ENCODE measurements at places on chromosomes 6 and 20.

DNA sequence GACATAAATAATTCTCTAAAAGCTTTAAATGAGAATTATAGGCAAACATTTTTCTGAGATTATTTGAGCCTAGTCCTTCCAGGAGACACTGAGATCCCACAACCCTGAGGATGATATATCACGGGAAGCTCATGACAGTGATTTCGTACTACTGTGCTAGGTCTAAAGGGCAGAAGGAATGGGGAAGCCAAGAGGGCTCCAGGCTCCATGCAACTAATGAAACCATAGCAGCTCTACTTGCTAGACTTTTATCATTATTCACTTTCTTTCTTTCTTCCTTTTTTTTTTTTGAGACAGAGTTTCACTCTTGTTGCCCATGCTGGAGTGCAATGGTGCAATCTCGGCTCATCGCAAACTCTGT, 57.3 kb upstream of the SGK1 start:
- no peak for DNase-seq

DNA sequence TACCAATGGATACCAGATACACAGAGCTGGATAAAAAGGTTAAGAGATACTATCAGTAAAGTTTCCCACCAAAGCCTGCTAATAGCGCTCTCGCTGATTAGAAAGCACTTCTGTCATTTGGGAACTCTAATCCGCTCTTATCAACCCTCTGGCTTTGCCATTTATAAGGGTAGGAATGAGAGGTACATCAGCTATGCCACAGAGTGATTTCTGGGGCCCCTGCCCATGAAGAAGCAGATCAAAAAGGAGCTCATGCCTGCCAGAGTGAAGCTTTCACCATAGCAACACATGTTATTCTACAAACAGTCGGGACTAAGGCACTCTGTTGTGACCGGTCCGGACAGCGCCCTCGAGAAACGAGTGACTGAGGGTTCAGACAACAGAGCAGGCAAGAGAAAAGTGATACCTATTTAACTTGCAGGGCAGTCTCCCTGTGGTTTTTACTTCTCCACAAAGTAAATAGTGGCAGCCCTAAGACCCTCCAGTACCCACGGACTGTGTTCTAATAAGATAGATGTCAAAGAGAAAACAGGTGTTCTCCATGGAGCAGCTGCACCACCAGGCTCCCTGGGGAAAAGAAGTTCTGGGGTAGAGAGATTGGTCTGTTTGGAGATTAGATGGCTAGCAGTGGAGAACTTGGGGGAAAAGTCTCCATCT, 5.6 kb downstream of the TRAM2 start:
- no peak for DNase-seq

- DNase-seq, result no peak
These were observed 5.1 kb upstream of the EPB41L2 start for GRCh38 chr6:131068165-131068564.

GRCh38 chr6:20404641-20405032, 3.0 kb downstream of the E2F3 start:
- DNase-seq, result peak; percentile 86

DNA sequence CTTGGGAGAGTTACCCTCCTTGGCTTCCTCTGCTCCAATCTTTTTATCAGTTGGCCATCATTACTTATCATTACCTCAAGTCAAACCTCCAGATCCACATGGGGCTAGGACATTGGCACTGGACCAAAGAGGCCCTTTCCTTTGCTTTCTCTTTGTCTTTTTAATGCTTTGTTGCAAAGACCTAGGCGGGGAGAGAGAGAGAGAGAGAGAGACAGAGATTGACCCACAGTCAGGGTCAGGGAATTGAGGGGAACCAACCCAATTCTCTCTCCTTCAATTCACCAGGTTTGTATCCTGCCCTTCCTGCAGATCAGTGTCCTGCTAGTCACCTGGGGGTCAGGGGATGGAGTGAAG, 3.5 kb upstream of the VEGFA start:
- no peak for DNase-seq

- no peak for DNase-seq
These were observed 461.9 kb downstream of the QKI start for GRCh38 chr6:163876391-163876790.

DNA sequence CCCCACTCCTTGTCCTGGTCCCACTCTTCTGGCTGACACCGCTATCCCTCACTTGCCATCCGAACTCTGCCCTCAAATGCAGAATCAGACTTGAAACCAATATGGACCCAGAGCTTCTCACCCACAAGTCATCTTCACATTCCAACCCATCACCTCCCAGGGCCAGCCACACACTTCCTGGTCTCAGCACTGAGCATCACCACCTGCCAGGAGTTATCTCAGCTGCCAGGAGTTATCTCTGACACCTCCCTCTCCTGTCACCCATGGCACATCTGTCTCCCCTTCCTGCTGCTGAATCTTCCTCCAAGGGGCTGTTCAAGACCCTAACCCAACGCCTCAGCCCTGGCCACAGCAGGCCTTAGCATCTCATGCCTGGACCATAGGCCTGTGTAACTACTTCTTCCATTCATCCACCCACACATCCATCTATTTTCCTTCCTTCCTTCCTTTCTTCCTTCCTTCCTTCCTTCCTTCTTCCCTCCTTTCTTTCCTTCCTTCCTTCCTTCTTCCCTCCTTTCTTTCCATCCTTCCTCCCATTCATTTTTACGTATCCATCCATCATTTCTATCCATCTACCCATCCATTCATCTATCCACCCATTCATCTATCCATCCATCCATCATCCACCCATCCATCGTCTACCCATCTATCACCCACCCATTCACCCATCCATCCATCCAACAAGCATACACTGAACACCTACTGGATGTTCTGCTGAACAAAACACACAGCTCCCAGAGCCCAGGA, 74.6 kb upstream of the NNAT start:
- no peak for DNase-seq

DNA sequence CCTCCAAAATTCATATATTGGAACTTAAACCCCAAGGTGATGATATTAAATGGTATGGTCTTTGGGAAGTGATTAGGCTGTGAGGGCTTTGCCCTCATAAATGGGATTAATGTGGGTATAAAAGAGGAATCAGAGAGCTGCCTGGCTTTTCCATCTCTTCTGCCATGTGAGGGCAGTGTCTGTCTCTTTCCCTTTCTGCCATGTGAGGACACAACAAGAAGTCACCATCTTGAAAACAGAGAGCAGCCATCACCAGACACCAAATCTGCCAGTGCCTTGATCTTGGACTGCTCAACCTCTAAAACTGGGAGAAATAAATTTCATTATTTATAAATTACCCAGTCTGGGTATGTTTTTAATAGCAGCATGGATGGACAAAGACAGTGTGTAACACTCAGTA, 263.0 kb downstream of the PAX1 start:
- DNase-seq, result no peak

GRCh38 chr6:110345025-110345424, 13.1 kb downstream of the METTL24 start:
- no peak for DNase-seq

DNA sequence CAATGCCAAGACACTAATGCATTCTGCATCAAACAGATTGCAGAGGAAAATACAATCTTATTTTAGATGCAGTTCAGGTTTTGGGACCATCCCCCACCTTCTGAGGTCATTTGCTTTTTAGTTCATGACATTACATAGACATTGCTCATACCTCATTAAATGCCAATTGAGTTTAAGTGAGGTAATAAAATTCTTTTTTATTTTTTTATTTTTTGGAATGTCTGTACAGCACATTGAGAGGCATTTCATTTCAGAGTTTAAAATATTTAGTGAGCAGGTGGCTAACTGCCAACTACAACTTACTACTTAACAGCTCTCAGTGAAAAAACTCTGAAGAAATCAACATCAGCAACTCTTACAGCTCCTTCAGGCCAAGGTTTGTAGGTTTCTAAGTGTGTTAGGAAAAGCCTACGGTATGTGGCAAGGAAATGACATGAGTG, 482.2 kb upstream of the RNF217 start:
- DNase-seq, result peak; percentile 75

DNA sequence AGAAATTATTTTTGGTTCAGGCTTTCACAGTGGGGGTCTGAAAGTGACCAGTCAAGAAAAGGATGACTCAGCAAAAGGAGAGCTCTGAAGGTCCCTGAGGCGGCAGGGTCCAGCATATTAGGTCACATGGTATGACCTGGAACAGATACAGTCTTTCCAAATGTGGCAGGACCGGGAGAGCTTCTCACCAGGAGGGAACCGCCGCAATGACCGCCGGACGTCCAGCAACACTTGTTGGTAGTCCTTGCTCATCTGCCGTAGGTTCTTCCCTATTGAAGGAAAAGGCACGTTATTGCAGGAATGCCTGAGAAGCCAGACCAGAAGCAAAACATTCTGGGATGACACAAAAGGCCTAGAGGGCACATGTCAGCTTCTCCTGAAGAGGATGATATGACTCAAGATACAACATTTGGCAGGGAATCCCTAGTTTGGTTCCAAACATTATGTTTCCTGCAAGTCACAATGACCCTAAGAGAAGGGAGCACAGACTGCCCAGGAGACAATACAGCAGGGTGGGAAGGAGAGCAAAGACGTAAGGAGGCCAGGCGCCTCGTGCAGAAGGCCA, 17.4 kb downstream of the TBC1D20 start:
- DNase-seq, result peak; percentile 74

GRCh38 chr6:160883999-160884398, 107.6 kb upstream of the MAP3K4 start:
- no peak for DNase-seq

GRCh38 chr6:75504465-75505222, 11.0 kb upstream of the FILIP1 start:
- DNase-seq, result peak; percentile 45

GRCh38 chr20:4519534-4519933, 202.2 kb upstream of the PRND start:
- peak; percentile 31 for DNase-seq

GRCh38 chr6:40251637-40252300, 317.5 kb upstream of the MOCS1 start:
- no peak for DNase-seq

DNA sequence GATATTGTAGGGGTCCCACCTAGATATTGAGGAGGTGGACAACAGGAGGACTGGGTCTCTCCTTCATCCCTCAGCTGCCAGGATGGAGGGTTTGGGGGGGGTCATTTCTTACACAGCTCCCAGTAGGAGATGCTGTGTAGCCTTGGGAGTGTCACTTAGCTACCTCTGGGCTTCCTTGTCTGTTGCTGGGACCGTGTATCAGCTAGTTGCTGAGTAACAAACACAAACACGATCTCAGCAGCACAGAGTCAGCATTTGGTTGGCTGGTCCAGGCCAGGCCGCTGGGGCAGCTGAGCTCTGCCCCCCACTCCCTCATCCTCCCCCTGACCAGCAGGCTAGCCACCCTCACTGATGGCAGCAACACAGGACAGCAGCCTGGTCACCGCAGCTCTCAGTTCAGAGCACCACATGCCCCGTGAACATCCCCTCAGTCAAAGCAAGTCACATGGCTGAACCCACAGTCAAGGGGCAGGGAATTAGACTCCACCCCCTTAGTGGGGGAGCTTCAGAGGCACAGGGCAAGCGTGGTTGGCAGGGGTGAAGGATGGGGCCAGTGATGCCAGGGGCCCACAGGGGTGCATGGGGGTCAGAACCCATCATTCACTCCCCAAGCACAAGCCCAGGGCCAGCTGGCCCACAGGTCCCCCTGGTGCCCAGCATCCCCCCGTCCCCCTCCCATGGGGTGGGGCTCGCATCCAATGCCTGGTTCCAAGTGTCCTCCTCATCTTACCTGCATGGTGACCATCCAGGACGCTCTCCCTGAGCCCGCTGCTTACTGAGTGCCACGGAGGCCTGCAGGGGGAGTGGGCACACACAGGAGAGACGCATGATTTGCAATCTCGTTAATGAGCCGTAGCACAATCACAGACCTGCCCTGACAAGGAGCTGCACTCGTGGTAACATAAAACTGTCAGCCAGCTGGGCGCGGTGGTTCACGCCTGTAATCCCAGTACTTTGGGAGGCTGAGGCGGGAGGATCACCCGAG, 112.4 kb downstream of the TAF4 start:
- no peak for DNase-seq

DNA sequence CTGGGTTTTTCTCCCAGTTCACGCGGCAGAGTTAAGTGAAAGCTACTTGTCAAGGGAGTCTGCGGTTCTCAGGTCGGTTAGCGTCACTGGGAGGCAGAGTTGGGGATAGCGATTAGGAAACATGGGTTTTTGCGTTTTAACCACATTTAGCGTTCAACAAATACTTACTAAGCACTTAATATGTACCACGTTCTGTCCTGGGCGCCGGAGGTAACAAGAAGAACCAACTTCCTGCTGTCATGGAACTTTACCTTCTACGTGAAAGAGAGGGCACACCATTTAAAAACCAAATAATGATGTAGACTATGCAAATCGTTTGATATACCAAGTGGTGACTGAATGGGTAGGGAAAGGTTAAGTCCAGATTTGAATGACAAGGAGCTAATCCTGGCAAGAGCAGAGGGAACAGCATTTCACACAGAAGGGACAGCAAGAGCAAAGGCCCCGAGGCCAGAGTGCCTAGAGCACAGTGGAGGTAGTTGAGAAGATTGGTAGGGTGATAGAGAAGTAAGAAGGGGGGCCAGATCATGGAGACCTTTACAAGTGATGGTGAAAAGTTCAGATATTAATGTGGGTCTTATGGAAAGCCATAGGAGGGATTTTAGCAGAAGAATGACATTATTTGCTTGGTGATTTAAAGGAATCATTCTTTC, 744 bp downstream of the RIOK1 start:
- peak; percentile 89 for DNase-seq

DNA sequence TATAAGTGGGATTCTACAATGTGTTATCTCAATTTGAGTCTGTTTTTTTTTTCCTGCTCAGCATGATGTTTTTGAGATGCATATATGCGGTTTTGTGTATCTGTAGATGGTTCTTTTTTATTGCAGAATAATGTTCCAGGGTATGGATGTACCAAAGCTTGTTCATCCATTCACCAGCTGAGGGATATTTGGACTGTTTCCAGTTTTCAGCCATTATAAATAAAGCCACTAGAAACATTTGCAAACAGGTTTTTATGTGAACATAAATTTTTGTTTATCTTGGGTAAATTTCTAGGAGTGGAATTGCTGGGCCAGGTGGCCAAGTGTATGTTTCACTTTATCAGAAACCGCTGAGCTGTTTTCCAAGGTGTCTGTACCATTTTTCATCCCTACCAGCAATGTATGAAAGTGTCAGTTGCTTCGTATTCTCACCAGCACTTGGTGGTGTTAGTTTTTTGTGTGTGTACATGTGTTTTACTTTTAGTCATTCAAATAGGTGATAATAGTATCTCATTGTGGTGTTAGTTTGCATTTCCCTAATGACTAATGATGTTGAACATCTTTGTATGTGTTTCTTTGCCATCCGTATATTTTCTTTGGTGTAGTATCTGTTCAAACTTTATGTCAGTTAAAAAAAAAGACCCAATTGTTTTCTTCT, 124.2 kb downstream of the CEBPB start:
- no peak for DNase-seq

GRCh38 chr6:119312875-119313338, 36.7 kb downstream of the MAN1A1 start:
- DNase-seq, result no peak

GRCh38 chr6:137488150-137489045, 5.8 kb downstream of the OLIG3 start:
- DNase-seq, result no peak

- no peak for DNase-seq
These were observed 195.0 kb upstream of the TSHZ2 start for GRCh38 chr20:52777171-52777570.

GRCh38 chr6:6798448-6798860, 209.9 kb downstream of the LY86 start:
- DNase-seq, result no peak

GRCh38 chr20:24478584-24478983, 9.2 kb downstream of the SYNDIG1 start:
- no peak for DNase-seq
